Liver (tissue), 10 donors: ENCODE measurements at places on chromosomes 12 and 14.

- DNase-seq, result no peak
These were observed 9.3 kb downstream of the C2CD5 start for GRCh38 chr12:22535038-22535437.

GRCh38 chr14:92109490-92109889, 3.1 kb upstream of the ATXN3 start:
- no peak for DNase-seq

DNA sequence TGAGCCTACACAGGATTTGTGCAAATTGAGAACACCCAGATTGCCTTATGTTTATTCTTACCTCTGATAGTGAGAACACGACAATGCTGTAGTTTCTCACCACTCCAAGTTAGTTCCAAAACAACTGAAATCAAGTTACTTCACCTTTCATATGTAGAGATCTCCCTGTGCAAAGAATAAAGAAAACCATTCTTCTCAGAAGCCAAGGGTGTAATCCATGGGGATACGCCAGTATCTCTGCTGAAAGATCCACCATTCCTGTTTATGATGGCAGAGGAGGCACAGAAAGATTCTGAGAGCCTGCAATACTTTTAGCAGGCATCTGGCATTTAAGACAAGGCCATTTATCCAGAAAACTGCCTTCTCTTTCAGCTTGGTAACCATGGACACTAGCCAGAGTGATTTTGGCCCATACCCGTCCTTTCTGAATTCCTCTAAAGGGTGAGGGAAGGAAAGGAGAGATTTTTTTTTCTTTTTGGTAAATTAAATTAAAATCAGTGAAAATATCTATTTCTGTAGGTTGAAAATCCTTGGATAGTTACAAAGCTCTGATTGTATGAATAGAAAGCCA, 355.4 kb upstream of the FAR2 start:
- DNase-seq, result no peak

- DNase-seq, result no peak
These were observed 13.4 kb downstream of the LRIG3 start for GRCh38 chr12:58906917-58907316.

- DNase-seq, result no peak
These were observed 18.5 kb upstream of the TBPL2 start for GRCh38 chr14:55458800-55459515.

- DNase-seq, result no peak
These were observed 29.0 kb downstream of the PAPLN start for GRCh38 chr14:73266317-73266716.

DNA sequence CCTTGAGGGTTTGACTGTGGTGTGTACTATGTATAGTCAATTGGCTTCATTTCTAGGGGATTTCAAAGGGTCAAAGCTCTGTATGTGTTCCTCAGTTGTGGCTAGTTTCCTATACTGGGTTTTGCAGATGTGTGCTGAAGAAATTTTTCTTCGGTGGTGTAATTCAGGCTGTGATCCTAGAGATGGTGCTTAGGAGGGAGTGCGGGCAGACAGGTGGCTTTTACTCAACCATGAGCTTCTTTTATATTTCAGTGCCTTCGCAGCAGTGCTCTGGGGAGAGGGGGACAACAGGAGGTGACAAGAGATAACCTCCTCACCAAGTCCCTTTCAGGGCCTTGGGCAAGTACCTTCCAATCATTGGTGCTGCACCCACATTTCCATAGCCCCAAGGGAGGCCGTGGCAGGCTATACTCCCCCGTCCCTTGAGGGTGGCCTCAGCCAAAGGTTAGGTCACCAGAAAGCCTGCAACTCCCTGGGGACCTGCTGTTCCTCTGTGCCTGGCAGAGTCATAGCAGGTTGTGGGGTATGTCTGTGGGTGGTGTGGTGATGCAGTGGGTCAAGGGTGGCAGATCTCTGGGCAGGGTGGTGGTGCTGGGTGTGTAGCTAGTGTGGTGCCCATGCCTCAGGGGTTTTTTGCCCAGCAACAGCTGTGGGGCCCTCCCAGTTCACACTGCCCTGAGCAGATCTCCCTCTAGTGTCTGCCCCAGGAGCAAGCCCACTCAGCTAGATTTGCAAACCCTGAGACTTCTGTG, 37.0 kb upstream of the TMX1 start:
- no peak for DNase-seq

DNA sequence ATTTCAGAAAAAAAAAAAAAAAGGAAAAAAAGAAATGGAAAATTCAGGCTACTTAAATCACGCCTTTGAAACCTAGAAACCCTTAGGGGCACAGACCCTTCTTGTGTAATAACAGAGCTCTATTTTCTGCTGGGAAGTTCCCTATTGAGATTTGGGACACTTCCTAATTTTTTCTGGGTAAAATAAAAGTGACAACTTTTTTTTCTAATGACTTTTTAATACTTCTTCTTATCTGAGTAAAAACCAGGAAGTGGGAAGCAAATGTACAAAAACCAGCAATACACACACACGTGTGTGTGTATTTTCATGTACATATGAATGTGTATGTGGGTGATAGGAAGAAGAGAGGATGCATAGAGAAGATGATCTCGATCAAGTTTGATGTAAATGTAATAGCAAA, 35.8 kb downstream of the ETV6 start:
- no peak for DNase-seq
